T-helper 9 cell (primary cell): ENCODE measurements at places on chromosomes 12 and 14.

DNA sequence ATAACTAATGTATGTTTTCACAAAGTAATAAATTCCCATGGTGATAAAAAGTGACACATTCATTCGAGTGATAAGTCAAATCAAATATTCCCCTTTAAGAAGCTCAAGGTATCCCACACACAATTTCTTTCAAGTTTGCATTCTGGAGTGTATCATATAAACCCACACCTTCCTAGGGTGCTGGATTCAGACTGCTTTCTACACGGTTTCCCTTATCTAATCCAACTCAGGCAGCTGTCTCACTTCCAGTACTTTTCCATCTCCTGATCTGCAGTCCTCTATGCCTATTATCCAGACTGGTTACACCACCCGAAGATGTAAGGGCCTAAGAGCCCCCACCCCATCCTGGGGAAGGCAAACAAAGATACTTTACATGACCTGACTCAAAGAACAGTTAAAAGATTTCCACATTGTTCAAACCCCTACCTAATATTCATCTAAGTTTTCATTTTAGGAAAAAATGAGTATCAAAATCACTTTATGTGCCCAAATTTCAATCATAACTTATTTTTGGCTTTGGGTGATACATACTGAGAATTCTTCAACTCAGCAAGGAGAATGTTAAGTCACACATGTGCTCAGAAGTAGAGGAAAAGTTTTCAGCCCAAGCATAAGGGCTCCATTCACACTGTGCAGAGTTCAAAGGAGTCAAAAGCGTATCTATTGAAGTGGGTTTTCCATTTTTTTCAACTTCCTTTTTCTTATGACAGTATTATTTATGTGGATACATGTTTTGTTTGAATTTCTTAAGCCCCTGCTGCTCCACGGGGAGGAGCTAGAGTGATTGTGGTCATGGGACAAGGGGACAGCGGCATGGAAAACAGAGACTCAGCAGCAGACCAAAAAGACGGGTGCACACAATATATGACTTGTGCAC is 41.8 kb downstream of the CORO1C start:
- no peak for DNase-seq

- no peak for DNase-seq
Observed at GRCh38 chr14:71534506-71534905, 397.7 kb upstream of the RGS6 start.

DNA sequence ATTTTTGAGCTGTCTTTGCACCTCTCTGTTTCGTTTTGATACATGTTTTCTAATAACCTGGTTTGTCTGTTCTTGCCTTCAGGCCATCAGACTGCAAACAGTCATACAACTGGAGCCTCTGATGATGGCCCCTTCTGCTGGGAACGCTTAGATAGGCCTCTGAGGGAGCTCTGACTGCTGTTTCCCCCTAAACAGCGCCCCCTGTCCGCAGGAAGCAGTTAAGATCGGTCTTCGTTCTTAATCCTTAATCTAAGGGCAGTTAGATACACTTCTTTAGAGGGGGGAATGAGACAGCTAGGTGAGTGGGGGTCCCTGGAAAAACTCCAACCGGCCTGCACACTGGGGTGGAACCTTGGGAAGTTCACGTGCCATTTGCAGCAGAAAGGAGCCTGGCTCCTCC is 1338.8 kb upstream of the SEL1L start:
- no peak for DNase-seq

DNA sequence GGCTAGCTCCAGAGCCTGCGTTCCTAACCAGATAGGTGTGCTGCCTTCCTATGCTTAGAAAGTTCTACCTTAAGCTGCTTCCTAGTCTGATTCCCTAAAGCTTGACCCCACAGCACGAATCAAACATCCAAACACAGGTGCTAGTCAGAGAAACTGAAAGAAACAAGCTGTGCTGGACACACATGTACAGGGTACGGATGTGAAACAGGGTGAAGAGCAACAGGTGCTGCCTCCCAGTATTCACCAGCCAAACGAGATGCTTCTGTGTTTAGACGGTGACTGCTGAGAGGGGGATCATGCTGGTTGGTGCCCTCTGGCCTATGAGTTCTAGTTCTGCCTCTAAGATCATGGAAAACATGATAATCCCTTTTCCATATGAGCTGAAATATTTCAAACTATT is 105.3 kb downstream of the GRIP1 start:
- DNase-seq = no peak

- DNase-seq = no peak
Observed at GRCh38 chr12:6463216-6463615, 7.3 kb downstream of the VAMP1 start.

GRCh38 chr12:71061451-71061850 is 96.3 kb downstream of the TSPAN8 start:
- no peak for DNase-seq

DNA sequence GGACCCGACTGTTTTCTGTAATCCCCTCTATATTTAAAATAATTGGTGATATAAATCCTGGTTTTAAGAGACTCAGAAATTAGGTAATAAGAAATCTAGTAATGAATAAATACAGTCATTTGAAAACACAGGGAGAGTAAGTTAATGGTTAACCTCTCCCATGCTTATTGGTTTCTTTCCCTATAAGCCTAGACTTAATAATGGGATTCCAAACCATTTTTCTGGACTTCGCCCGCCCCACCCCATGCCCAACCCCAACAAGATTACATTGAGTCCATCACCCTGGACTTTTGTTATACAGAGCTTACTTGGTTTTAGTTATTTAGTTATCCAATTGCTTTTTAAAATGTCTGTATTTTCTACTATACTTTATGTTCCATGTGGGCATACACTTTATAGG is 98.7 kb downstream of the WIF1 start:
- DNase-seq = no peak

DNA sequence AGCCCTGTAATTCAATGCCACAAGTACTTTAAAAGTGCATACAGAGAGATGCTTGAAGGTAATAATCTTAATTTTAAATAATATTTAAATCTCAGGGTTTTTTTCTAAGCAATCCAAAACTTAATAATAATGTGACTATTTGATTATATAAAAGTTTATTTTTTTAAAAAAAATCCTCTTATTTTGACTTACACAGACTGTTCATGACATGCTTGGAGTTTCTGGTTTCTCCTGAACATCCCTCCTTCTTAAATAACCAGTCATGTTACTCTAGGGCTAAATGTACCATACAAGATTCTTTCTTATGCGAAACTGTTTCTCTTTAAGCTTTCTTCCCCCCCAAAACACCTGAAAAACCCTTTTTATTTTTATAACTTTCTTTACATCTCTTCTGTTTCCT is 58.2 kb upstream of the SLC2A13 start:
- no peak for DNase-seq

- no peak for DNase-seq
Observed at GRCh38 chr14:87430214-87430613, 562.8 kb downstream of the GALC start.

GRCh38 chr12:78917513-78917912 is 52.9 kb downstream of the SYT1 start:
- no peak for DNase-seq

GRCh38 chr14:45246691-45247090 is 6.3 kb downstream of the MIS18BP1 start:
- DNase-seq = no peak

DNA sequence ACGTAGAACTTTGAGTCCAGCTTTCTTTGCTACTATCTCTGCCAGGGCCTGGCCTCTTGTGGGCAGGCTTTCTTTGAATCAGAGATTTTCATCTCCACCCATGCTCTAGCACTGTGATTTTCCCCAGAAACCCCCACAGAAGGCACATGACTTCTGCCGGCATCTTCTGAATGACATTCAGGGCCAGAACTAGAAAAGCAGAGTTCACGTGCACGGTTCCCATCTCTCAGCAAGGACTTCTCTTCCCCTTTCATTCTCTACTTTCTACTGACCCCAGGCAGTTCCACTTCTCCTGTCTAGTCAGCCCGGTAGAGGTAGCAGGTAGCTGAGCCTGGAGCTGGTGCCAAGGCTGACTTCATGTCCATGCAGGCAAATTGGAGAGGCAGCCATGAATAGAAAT is 26.9 kb downstream of the BATF start:
- DNase-seq = no peak

DNA sequence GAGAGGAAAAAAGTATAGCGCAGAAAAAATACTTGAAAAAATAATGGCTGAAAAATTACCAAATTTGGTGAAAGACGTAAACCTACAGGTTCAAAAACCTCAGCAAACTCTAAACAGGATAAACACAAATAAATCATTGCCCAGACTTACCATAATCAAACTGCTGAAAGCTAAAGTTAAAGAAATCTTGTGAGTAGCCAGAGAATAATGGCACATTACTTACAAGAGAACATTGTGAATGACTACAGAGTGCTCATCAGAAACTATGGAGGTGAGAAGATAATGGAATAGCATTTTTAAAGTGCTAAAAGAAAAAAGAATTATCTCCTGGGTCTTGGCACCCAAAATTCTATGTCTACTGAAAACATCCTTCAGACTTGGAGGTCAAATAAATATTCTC is 36.0 kb downstream of the ATF1 start:
- no peak for DNase-seq

GRCh38 chr14:58639842-58640484 is 2.2 kb downstream of the DACT1 start:
- no peak for DNase-seq

- no peak for DNase-seq
Observed at GRCh38 chr12:64656429-64656828, 46.1 kb downstream of the RASSF3 start.

DNA sequence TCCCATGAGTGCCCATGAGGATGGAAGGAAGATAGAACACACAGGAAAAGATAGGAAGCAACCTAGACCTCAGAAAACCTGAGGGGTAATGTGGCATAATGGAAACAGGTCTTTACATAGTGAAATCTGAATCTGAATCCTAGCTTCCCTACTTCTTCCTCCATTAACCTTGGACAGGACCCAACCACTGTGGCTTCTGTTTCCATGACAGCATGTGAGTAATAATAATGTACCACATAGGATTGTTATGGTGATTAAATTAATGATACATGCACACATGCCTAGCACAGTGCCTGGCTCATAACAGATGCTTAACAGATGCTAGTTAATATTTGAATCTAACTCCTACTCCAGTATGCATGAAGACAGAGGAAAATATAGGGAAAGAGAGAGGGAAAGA is 11.2 kb downstream of the TTC9 start:
- DNase-seq = no peak

- DNase-seq = no peak
Observed at GRCh38 chr12:121748571-121749265, 36.2 kb downstream of the TMEM120B start.

DNA sequence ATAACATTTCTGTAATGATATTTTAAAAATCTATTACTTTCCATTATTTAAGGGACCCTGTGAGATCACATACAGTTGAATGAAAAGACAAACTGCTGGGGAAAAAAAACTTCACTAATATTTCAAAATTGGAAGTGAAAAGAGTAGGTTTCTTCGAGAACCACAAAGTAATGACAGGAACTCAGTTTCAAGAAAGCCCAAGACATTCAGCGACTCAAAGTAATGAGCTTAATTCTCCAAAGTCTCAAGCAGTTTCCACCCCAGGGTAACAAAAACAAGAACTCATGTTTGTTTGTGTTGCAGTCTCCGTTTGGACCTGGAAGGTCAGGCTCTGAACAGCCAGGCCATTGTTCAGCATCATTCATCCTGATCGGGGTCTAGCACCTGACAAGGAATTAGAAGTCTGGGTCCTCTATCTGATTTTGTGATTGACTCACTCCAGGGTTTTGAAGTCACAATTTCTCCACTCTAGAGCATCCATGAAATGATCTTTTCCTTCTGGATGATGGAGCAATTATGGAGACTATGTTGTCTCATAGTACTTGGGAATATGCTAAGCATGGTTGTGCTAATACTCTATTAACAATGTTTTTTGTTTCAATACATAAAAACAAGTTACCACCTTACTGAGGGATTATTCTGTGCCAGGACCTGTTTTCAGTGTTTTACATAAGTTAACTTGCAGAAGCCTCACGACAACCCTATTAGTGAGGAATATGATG is 126.9 kb downstream of the SLC25A21 start:
- no peak for DNase-seq

DNA sequence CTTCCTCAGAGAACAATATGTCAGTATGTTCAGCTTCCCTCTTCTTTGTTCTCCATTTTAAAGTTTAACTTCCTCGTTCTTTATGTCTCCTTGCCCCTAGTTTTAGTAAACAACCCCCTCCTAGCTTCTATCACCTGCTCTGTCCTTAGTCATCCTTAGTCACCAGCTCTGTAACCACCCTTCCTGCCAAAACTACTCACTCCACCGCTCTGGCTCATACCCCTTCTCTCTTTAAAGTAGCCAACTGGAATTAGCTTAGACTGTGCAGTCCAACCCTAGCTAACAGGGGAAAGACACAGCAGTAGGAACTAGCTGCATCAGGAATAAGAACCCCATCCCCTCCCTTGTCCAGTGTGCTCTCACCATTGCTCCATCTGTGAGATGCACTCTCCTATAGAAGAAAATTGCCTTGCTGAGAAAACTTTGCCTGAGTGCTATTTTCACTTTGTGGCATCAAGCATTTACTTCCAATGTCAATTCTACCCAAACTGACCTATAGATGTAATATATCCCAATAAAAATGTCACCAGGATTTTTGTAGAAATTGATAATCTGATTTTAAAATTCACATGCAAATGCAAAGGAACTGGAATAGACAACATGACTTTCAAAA is 603.2 kb downstream of the C12orf50 start:
- DNase-seq = no peak

DNA sequence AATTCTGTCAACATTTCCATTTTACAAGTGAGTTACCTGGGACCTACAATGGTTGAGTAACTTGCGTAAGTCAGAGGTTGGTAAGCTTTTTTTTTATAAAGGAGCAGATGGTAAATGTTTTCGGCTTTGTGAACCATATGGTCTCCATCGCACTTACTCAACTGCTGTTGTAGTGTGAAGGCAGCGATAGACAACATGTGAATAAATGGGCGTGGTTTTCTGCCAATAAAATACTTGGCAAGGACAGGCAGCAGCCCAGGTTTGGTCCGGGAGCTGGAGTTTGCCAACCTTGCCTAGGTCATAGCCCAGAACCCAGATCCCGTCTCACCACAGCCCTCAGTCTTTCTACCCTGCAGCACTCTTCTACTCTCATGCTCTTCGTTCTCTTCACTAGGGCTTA is 6.3 kb downstream of the DDX55 start:
- DNase-seq = no peak

DNA sequence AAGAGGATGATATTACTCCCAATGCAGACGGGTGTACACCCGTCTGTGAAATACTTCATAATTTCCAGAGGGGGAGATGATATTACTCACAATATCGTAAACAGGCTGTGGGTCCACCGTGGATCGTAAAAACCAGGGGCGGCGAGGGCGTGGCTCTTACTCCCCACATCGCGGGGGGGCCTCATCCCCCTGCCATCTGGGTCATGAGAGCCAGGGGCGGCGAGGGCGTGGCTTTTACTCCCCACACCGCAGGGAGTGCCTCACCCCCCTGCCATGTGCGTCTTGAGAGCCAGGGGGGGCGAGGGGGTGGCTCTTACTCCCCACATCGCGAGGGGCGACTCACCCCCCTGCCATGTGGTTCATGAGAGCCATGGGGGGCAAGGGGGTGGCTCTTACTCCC is 86.2 kb upstream of the GNG2 start:
- DNase-seq = no peak

GRCh38 chr14:71613168-71613567 is 319.1 kb upstream of the RGS6 start:
- DNase-seq = no peak
